ENCODE measurements at places on chromosomes 1 and 21.

- DNase-seq, result no peak
- H3K27ac ChIP-seq, result no peak overlapping the region
- no peaks in the 10 kb centered on the region for H3K36me3 ChIP-seq
- H3K4me1 ChIP-seq, result peaks cover 31% of the 10 kb centered on the region
Observed at GRCh38 chr1:54546651-54547401, 1.2 kb upstream of the ACOT11 start.

- peaks cover 13% of the 10 kb centered on the region for H3K36me3 ChIP-seq
- peaks cover 5% of the 10 kb centered on the region for H3K27me3 ChIP-seq
- no peaks in the 10 kb centered on the region for H3K4me1 ChIP-seq
- no peak for DNase-seq
- no peak overlapping the region for H3K27ac ChIP-seq
Observed at GRCh38 chr21:45607021-45607908, 36.3 kb upstream of the PCBP3 start.

DNA sequence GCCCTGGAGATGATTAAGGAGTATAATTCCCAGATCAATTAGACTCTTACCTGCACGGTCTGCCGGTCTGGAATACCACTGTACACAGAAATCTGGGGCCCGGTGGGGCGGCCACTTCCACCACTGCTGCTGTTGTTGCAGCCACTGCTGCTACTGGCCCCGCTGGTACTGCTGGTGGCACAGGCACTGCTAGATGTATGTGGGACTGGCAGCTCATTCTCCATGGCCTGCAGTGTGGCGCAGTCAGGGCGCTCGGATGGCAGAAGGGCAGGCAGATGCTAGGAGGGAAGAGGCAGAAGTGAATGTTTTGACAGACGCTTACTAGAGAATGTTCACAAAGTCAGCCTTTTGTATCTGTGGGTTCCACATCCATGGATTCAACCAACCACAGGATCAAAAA is 54.4 kb upstream of the A3GALT2 start:
- H3K4me1 ChIP-seq, result peaks cover 14% of the 10 kb centered on the region
- no peak overlapping the region for H3K27ac ChIP-seq
- no peaks in the 10 kb centered on the region for H3K36me3 ChIP-seq
- peaks cover 7% of the 10 kb centered on the region for H3K27me3 ChIP-seq

DNA sequence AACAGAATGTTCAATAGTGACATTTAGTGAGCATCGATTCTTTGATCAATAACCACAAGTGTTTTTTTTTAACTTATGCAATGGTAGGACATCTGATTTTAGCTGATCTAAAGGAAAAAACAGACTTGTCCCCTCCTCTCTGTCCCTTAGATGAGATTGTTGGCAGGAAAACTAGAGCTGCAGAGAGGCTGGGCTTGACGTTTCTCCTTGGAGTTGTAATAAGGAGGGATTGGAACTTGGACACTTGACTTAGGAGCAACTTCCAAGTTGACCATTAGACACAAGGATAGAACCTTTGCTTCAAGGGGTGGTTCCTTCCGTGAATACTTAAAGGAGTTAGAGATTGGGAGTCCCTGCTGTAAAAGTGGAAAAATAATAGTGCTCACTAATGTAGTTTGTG is 49.9 kb downstream of the KAZN start:
- DNase-seq, result no peak
- no peak overlapping the region for H3K27ac ChIP-seq
- H3K36me3 ChIP-seq, result peaks cover 14% of the 10 kb centered on the region

DNA sequence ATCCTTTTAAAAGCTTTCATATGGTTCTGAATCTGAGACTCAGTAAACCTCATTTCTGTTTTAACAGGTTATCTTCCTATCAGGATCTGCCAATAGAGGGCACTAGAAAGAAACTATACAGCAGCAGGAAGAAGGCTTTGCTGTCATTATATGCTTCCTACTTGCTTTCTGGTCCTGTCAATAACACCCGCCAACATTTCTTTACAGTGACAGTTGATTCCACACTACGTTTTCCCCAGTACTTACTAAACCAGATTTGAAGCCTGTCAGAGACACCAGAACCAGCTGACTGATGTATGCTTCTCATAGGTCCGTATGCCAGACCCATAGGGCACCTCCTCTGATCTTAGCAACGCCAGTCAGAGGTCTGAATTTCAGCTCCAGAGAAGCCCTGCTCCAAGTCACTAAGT is 341.0 kb upstream of the NEGR1 start:
- no peak overlapping the region for H3K27ac ChIP-seq
- no peaks in the 10 kb centered on the region for H3K27me3 ChIP-seq
- H3K36me3 ChIP-seq, result no peaks in the 10 kb centered on the region
- DNase-seq, result no peak

DNA sequence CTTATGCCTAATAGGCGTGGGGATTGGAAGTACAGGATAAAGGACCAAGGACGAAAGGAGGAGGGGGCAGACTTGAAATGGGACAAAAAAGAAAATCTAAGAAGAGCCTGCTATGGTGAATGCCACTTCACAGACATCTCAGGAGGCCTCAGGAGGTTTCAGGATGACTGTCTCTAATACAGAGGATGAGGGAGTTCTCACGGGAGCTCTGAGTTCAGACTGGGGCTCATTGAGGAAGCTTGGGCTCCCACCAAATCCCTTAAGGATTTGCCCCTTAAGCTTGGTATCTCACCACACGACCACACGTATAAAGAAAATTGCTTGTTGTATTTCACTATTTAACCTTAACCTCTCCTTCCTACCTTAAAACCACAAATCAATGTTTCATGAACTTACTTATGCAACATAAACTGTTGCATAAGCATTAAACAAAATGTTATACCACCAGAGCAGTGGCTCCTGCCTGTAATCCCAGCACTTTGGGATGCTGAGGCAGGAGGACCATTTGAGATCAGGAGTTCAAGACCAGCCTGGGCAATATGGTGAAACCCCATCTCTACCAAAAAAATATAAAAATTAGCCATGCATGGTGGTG is 12.4 kb downstream of the SLC30A1 start:
- no peak overlapping the region for H3K4me3 ChIP-seq
- no peak overlapping the region for H3K27ac ChIP-seq
- H3K36me3 ChIP-seq, result no peaks in the 10 kb centered on the region
- H3K27me3 ChIP-seq, result no peaks in the 10 kb centered on the region
- H3K4me1 ChIP-seq, result no peaks in the 10 kb centered on the region
- DNase-seq, result no peak
